IPS DF 6.9 (cell line): ENCODE measurements at places on chromosomes 5 and 9.

DNA sequence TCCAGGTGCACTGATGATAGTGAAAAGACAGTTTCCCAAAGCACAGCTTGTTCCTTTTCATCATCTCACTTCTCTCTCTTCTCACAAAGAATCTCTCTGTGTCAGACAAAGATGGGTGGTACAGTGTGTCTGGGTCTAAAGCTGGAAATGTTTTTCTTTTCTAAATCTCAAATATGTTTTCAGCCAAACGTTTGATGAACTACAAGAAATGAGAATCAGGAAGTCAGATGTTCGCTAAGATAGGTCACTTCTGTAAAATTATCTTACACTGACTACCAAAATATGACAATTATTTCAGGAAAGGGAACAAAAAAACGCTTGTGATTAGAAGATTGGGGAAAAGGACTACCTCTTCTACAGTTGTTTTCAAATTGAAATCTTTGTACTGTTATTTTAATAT, 708.8 kb downstream of the PTPRD start:
- no peak for DNase-seq

- DNase-seq = no peak
These were observed 43.9 kb downstream of the PRRT1B start for GRCh38 chr9:131589124-131589711.

GRCh38 chr9:76519075-76519835, 60.3 kb downstream of the GCNT1 start:
- no peak for DNase-seq

- DNase-seq = no peak
These were observed 74.7 kb upstream of the ANKRD55 start for GRCh38 chr5:56307714-56308333.

DNA sequence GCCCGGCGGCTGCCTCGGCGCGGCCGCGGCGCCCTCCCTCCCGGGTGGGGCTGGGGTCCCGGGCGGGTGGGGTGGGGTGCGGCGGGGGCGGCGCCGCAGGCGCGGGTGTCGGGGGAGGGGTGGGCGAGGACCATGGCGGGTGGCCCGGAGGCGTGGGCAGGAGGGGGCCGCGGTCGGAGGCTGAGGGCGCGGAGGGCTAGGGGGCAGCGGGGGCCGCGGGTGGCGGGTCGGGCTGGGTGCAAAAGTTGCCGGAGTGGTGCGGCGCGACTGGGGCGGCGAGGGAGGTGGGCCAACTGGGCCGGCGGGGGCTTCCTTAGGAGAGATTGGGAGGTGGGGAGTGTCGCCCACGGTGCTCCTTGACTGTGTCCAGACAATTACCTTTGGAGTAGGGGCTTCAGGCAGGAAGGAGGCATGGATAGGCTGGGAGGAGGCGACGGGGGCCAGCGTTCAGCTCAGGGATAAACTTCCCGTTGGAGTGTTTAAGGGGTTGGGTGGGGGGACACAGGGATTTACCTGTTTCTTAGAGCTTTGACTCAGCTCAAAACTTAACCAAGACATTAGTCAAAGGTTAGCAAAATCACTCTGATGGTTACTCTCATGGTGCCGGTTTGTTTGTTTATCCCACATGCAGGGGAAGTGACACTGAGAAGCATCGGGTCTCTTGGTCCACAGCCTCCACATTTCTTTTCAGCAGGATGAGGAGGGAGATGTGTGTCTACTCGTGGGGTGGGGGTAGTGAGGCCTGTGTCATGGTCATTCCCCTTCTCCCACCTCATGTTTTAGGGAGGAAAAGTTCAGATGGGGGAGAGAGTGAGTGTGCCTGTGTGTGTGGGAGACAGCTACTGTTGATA, 859 bp downstream of the CSNK1G3 start:
- DNase-seq = no peak

DNA sequence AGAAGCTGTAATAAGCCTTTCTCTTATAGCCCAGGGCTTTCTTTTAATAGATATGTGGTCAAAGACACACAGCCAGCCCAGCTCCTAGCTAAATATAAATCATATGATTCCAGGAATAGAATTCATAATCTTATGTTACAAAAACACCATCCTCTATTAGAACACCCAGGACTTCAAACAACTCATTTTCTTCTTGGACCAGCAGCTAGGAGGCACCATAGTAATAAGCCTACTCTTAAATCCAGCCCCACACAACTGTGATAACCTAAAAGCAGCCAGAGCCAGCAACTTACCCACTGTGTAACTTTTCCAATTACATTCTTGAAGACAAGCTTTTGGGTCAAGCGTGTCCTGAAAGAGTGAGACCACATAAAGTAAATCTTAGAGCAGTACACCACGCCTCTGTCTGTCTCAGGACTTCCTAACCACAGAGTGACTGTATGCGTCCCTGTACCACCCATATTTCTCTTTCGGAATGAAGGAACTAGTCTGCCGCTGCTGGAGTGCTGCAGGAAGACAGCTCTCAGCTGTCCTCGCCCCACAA, 223.8 kb downstream of the TLE1 start:
- no peak for DNase-seq

GRCh38 chr5:16152601-16153568, 26.7 kb downstream of the MARCHF11 start:
- DNase-seq = no peak

- no peak for DNase-seq
These were observed 14.9 kb upstream of the LRRC14B start for GRCh38 chr5:176296-176823.

DNA sequence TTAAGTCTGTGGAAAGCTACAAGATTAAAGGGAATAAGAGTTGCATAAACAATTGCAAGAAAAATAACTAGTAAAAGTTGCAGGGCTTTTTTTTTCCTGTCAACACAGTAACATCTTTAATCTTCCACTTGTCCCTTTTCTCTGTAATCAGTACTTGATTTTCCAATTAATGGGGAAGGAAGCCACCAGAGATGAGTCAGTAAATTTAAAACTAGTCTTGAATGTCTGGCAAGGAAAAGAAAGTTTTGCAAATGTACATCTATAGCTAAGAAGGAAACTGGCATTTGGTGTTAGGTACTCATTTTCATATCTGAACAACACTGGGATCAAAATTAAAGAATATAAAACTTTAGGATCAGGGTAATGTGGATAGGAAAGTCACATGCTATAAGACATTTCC, 17.1 kb downstream of the DAP start:
- no peak for DNase-seq

DNA sequence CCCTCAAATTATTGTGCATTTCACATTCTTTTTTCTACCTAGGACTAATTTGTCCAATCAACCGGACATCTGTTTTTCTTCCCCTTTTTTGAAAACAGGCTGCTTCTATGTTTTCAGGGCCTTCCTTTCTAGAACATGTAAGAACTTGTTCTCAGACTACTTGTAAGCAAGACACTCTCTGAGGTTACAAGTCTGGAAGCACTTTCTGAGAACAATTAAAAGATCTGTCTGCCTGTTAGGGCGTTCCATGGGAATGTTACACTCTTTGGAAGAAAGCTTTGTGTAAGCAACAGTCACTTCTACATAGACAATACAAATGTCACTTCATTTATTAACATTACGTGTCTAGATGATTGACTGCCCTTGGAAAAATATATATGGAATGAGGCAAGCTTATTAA, 50.9 kb upstream of the HSPB3 start:
- no peak for DNase-seq
